ENCODE measurements at places on chromosomes 2 and 18.
A peak's percentile ranks its signal among the peaks of the same experiment; 100 is the strongest.

- no peak for DNase-seq
Observed at GRCh38 chr2:206031950-206032567, 53.9 kb downstream of the INO80D start.

- no peak for DNase-seq
Observed at GRCh38 chr18:44895176-44895798, 214.6 kb downstream of the SETBP1 start.

DNA sequence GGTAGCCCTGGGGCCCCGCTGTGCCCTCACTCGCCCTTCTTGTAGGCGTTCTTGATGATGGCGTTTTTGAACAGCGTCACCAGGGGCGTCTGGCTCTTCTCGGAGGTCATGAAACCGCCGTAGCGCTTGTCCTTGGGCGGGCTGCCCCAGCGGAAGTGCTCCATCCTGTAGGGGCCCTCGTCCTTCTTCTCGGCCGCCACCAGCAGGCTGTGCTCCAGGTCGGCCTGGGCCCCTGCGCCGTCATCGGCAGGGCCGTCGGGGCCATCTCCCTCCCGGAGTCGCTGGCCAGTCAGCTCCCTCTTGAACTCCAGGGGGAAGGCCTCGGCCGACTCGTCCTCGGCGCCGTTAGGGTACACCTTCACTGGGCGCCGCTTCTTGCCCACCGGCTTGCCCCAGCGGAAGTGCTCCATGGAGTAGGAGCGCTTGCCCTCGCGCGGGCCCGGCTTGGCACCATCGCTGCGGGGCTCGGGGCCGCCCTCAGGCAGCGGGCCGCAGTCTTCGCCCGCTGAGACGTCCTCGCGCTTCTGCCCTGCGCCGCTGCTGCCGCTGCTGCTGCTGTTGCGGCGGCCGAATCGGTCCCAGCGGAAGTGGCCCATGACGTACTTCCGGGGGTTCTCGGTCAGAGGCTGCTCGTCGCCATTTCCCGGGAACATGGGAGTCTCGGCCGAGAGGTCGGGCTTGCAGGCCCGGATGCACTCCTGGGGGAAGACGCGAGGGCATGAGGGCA, 7.2 kb downstream of the POMC start:
- DNase-seq = peak; percentile 39

DNA sequence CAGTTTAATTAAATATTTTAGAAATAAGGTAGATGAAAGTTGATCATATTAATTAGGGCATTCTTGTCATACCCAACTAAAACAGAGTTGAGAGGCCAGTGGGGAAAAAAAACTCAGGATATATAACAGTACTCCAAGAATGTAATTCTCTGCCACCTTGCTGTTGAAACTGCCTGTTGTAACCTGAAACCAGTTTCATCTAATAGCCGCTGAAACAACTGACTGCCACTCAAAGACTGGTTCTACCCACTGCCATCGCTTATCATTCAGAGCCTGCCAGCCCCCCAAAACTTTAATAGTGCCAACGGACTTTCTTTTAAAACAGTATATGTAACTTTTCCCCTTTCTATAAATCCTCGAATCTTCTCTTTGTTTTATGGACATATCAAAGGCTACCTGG, 37.7 kb upstream of the FSIP2 start:
- no peak for DNase-seq

GRCh38 chr2:7243276-7243675, 326.1 kb downstream of the RNF144A start:
- no peak for DNase-seq
